HT1080 (cell line): ENCODE measurements at places on chromosomes 4 and X. TPM values are rescaled to one million over a fixed set of nuclear protein-coding genes. Genes with fewer than 3 reads are reported as not detected.

- no peak for DNase-seq
Measured at GRCh38 chr4:53580274-53580673, 11.0 kb downstream of the LNX1 start.

GRCh38 chrX:139429913-139430312 lies 100.6 kb upstream of the F9 start:
- peak; percentile 11 for DNase-seq

- DNase-seq = peak; percentile 76
Measured at GRCh38 chr4:57102050-57102624, 8.0 kb downstream of the IGFBP7 start.

DNA sequence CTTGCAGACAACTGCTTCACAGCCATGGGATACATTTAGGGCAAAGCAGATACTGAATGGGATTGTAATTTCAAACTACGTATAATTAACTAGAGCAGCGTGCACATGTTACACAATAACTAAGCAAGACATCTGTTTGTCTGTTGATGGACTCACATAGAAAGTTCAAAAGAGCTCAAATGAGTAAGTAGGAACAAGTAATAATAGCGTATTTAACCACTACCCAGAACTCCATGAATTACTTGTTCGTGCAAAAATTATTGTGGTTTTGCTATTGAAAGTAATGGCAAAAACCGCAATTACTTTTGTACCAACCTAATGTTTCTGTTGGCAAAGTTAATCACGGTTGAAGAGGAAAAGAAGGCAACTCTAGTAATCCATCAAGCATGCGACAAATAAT lies 825.4 kb downstream of the PCDH18 start:
- no peak for DNase-seq

- DNase-seq = peak; percentile 10
Measured at GRCh38 chr4:156193106-156193505, 239.4 kb upstream of the CTSO start.

DNA sequence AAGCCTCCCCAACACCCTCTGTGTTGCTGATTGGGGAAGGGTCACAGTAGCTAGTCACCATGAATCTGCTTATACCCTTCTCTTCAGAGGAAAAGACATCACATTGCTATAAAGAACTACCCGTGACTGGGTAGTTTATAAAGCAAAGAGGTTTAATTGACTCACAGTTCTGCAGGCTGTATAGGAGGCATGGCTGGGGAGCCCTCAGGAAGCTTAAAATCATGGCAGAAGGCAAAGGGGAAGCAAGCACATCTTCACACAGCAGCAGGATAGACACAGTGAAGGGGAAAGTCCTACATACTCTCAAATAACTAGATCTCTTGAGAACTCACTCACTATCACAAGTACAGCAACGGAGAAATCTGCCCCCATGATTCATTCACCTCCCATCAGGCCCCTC lies 229.4 kb upstream of the FTHL17 start:
- DNase-seq = no peak

DNA sequence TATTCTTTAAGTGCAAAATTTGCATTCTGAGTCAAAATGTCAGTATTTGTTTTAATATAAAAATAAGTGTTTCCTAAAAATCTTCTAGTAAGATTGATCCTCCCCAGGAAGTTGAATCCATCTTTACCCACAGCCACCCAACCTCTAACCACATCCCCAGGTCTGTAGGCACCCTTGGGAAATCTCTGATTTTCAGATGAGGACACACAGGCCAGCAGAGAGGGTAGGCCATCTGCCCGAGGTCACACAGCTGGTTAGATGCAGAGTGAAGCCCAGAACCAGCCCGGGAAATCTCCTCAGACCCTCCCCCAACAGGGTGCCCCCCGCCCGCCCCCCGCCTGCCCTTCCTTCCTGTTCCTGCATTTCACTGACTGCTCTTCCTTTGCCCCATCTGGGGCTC lies 277.5 kb downstream of the FBXW7 start:
- DNase-seq = no peak

GRCh38 chr4:2689825-2690700 lies 66.1 kb downstream of the TNIP2 start:
- DNase-seq = peak; percentile 49

GRCh38 chrX:79366556-79366872 lies 620 bp downstream of the ITM2A start:
- DNase-seq = no peak

DNA sequence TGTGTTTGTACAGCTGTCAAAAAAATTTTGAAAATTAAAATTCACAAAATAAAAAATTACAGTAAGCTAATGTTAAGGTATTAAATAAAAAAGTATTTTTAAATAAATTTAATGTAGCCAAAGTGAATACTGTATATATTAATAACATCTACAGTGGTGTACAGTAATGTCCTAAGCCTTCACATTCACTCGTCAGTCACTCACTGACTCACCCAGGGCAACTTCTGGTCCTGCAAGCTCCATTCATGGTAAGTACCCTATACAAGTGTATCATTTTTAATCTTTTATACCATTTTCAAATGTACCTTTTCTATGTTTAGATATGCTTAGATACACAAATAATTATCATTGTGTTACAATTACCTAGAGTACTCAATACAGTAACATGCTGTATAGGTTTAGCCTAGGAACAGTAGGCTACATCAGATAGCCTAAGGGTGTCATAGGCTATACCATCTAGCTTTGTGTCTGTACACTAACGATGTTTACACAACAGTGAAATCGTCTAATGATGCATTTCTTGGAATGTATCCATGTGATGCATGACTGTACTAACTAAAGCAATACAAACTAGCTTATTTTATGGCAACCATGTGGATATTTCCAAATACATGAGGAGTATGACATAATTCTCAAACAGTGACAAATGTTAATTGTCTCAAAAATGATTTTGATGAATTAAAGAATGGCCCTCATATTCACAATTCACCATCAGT lies 13.7 kb downstream of the DDX60 start:
- DNase-seq = peak; percentile 35

GRCh38 chr4:7998447-7998846 lies 58.8 kb upstream of the AFAP1 start:
- DNase-seq = no peak

DNA sequence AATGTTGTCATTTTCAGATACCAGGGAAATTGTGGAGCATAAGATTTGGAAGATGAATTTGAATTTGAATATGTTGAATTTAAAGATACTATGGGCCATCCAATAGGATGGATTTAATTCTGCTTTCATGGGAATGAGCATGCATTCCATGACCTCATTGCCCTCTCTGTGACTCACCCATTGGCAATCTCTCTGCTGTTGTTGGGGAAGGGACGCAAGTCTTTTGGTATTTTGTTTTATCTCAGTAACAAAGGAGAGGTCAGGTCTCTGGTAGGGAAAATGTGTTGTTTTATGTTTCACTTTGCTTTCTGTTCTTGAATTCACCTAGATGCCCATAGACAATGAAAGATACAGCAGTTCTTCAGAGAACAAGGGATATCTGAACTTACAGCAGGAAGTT lies 42.1 kb upstream of the MAGEA4 start:
- peak; percentile 78 for DNase-seq

GRCh38 chrX:46611658-46612362 lies 38.2 kb downstream of the CHST7 start:
- no peak for DNase-seq

GRCh38 chrX:2416851-2417604 lies 83.7 kb downstream of the DHRSX start:
- DNase-seq = no peak

DNA sequence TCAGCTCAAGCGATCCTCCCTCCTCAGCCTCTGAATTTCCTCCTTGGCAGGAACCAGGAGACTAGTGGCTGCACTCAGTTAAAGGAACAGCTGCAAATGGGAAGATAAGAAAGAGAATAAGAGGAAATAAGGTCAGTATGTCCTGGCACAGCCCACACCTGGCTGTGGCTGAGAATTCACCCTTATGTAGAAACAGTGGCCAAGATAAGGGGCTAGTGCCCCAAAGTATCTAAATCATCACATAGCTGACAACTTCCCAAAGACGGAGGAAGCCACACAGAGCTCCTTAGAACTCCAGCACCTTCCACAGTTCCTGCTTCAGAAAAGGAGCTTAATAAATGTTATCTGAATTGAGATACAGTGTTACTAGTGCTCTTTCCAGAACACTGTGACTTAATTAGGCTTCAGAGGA lies 2.3 kb upstream of the CHIC2 start:
- no peak for DNase-seq

DNA sequence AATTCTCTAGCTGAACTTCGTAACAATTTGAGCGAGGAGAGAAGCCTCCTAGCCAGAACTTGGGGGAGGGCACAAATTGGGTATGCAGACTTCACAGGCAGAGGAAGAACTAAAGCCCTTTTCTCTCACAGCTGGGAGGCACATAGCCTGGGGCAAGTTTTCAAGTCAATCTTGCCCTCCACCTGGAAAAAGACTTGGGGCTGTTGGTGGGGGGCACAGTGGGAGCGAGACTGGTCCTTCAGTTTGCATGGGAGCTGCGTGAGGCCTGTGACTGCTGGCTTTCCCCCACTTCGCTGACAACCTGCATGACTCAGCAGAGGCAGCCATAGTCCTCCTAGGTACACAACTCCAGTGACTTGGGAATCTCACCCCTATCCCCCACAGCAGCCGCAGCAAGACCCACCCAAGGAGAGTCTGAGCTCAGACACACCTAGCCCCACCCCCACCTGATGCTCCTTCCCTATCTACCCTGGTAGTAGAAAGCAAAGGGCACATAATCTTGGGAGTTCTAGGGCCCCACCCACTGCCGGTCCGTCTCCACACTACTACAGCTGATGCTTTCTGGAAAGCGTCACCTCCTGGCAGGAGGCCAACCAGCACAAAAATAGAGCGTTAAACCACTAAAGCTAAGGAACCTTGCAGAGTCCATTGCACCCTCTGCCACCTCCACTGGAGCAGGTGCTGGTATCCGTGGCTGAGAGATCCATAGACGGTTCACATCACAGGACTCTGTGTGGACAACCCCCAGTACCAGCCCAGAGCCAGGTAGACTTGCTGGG lies 160.8 kb downstream of the CBLL2 start:
- no peak for DNase-seq

DNA sequence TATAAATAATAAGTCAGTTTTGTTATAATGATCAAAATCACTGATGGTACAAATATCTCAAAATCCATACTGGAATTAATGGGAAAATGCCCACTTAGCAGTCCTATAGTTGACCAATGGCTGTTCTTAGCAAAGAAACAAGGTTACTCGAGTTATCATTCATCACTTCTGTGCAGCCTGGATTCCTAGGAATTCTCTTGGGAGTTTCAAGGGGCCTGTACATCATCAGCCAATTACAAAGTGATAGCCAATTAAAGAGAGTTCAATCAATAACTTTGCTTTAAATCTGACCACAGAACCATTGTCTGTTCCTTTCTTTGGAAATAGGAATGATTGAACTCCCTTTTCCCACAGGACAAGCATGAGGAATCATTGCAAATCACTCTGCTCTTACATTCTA lies 205.5 kb downstream of the PCDH19 start:
- no peak for DNase-seq

GRCh38 chr4:89352541-89352940 lies 44.9 kb upstream of the GPRIN3 start:
- no peak for DNase-seq

- no peak for DNase-seq
Measured at GRCh38 chr4:86557526-86557925, 36.6 kb upstream of the PTPN13 start.

GRCh38 chr4:68349279-68349648 lies 626 bp downstream of the YTHDC1 start:
- DNase-seq = peak; percentile 20

Gene TMA16
- 56.3 and 67.1 TPM in 2 replicates for total RNA-seq

Gene CT83
- not detected in 2 replicates for total RNA-seq

Gene DCAF8L1
- total RNA-seq = not detected in 2 replicates

Gene GSPT2
- total RNA-seq = 7.4 and 7.5 TPM in 2 replicates

Gene TLR10
- total RNA-seq = 0.03 TPM in 1 of 2 replicates, not detected in the other

Gene SPOCK3
- 0.07 and 0.08 TPM in 2 replicates for total RNA-seq

Gene CLCN4
- total RNA-seq = 0.03 and 0.08 TPM in 2 replicates

Gene NCAPG
- 71.6 and 79.6 TPM in 2 replicates for total RNA-seq

Gene STPG2
- total RNA-seq = 0.03 TPM in 1 of 2 replicates, not detected in the other
